Astrocyte of the cerebellum (primary cell): ENCODE measurements at places on chromosomes 2 and 18.
A peak's percentile ranks its signal among the peaks of the same experiment; 100 is the strongest.

DNA sequence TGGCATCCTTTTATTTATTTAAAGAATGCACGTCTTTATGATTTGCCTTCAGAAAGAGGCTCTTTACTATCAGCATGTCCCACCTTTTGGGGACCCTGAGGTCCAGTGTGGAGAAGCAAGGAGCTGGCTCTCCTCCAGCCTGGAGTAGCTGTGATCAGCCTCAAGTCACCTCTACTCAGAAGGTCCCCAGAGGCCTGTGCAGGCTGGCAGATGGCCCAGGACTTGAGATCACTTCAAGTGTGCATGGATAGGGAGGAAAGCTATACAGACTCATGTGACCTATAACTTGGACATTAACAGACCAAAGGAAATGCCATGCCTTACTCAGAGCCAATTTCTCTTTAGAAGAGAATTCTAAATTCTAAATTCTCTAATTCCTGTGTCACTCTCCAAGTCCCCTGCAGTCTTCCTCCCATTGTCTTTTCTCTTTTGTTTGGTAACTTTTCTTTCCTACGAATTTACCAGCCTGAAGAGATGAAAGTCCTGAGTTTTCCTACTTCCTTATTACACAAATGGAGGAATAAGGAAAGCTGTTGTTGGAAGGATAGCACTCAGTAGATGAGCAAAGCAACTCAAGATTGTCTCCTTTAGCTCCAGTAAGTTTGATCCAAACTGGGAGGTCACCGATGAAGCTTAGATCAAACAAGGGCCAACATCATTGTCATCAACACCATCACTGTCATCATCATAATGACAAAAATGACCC is 163.9 kb downstream of the GFPT1 start:
- no peak for DNase-seq

- peak; percentile 11 for DNase-seq
Measured at GRCh38 chr2:168002021-168002553, 245.3 kb downstream of the STK39 start.

DNA sequence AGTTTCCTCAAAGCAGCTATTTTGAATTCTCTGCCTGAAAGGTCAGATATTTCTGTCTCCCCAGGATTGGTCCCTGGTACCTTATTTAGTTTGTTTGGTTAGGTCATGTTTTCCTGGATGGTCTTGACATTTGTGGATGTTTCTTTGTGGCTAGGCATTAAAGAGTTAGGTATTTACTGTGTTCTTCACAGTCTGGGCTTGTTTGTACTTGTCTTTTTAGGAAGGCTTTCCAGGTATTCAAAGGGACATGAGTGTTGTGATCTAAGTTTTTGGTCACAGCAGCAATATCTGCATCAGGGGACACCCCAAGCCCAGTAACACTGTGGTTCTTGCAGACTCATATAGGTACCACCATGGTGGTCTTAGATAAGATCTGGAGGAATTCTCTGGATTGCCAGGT is 11.8 kb downstream of the MYO3B start:
- no peak for DNase-seq

DNA sequence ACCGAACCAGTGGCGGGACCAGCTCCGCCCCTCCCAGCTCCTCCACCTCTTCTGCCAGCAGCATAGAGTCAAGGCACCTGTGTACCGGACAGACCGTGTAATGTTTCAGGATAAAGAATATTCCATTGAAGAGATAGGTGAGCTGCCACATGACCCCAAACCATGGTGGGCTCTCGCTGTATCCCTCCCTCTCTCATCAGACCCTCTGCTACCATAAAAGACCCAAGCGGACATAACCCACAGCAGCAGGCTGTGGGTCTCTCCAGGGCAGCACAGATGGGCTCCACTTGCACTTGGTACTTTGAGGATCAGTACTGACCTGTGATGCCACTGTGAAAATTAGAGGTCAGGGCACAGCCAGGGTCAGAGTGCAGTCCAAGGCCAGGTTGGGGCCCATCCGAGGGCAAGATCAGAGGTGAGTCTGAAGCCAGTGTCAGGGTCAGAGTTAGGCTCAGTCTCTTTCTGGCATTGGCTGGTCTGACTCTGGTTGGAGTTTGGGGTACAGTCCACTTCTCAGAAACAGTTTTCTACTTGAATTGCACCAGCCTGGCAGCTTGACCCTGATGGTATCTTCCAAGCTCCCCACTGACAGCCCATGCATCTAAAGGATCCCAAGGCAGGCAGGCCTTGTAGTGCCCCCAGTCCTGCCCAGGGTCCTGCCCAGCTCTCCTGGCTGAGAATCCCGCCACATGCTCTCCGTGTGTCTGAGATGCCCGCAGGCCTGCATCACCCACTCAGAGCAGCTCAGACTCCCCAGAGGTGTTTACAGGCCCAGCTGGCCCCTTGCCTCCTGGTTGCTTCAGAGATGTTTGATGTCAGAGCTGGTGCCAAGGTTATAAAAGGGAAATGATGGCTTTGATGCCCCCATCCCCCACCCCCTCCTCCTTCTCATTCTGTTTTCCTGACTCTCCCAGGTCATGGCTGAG is 212.1 kb downstream of the DYSF start:
- DNase-seq = no peak

DNA sequence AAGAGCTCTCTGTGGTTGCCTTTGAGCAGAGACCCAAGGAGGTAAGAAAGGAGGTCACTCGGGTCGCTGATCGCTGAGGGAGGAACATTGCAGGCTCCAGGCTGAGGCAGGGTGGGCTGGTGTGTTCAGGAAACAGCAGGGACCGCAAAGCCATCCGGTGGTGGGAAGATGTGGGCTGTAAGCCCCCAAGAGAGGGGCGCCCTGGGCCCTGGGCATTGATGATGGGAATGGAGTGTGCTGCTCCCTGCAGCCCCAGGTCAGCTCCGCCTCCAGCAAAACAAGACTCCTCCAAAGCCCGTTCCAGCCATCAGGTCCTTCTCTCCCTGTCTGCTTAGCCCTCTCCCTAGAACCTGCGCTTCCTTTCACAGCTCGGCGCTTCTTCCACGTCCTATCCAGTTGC is 229.7 kb downstream of the KLHL29 start:
- DNase-seq = no peak

DNA sequence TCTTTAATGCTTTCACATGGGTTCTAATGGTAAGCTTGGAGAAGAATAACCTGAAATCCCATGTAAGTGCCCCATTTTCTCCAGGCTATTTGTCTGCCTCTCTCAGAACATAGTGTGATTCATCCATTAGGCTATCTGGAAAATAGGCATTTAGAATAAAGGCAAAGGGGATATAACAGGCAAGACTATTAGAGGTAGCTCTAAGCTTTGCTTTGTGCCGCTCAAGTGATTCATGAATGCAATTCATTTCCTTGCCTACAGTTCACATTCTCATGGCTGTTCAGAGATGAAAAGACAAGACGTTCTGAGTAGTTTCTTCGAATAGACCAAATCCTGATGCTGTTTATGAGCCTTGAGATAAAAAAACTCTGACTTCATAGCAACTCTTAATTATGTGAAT is 101.7 kb downstream of the ANKRD44 start:
- no peak for DNase-seq

- no peak for DNase-seq
Measured at GRCh38 chr2:154974041-154974440, 275.5 kb downstream of the KCNJ3 start.

DNA sequence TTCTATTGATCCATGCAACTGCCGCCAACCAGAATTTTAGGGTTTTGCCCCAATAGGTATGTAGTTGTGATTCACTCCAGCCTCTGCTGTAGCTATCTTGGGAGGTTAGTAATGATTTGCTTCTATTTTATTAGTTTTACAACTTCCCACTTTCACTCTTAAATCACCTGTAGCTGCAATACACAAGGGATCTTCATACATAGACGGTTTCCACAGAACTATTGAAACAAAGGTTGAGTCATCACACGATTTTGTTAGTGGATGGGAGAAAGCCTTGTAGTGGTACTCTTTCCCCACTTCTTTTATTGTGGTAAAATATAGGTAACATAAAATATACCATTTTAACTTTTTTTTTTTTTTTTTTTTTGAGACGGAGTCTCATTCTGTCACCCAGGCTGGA is 104.2 kb upstream of the SPRED2 start:
- DNase-seq = no peak

DNA sequence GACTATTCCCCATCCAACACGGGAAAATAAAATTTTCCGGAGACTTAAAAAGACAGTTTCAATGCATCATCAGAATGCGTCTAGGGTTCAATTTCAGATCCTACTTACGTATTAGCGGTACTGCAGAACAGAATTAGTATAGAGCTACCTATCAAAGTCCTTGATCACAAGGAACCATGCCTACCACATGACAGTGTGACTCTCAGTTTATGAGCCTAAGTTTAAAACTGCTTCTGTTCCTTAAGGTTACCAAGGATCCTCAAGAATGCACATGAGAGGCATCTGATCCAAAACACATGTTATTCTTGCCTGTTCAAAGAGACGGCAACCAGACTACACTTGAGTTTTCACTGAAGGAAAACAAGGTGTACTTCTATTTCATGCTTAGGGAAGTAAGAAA is 369.7 kb downstream of the EPHA4 start:
- no peak for DNase-seq

- DNase-seq = no peak
Measured at GRCh38 chr2:20398956-20399567, 47.8 kb upstream of the RHOB start.

DNA sequence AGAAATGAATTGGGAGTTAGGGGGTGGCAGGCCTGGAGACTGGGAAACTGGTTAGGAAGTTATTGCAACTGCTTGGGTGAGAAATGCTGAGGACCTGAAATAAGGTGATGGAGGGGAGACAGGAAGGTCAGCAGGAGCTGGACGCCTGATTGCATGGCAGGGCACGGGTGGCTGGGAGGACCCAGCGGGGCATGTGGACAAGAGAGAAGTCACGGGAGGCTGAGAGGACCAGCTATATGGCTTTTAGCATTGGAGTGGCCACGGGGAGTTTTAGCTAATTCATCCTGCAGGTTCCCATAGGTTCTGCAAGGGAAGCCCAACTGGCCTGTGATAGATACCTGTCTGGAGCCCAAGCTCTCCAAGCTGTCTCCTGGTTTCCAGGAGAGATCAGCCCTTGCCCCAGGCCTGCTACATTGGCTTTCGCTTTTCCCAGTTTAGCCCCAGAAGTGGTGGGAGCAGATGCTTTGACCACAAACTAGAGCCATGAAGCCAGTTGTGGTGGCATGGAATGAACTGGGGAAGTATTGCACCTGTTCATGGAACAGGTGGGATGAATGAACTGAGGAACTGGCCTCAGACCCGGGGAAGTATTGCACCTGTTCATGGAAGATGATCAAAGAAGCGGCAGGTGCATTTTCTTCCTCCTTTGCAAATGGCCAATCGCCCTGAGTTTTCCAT is 93.6 kb upstream of the TAF1B start:
- DNase-seq = no peak

DNA sequence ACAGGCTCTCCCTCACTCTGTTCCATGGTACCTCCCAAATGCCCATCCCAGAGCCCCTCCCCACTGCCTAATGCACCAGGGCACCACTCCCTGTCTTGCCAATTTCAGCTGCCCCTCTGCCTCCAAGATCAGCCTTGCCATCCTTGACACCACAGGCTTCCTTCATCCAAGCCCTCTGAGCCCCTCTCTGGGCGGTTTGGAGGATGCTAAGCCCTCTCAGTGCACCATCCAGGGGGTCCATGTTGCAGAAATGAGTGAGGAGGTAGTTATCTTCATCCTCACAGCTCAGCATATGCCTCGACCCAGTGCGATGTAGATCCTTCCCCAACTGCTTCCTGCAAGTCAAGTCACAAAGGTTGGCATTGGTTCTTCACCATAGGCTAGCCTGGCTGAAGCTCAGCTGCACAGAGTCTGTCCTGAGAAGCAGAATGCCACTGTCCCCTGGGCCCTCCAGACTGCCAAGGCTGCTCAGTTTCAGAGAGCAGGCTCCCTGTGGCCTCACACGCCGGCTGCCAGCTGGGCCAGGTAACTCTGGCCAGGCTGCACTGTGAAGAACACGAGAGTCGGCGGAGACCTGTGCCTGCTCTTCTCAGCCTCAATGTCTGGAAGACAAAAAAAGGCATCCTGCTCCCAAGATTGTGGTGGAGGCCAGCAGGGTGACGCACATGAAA is 9.9 kb upstream of the MAP3K2 start:
- DNase-seq = no peak

DNA sequence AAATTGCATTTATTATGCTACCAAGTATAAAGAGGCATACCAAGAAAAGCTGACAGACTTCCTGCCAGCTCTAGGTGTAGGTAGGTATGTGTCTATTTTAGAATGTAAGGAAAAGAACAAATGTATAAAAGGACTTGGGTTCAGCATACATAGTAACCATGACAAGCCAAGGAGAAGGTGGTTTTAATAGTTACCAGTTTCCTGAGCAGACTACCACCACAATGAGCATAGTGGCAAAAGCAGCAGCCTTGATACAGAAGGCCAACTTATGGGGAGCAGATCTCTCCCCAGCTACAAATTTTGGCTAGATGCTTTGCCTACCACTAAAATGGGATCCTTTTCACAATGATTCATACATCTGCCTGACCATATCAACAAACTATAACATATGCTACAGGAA is 34.5 kb downstream of the METTL8 start:
- DNase-seq = no peak

DNA sequence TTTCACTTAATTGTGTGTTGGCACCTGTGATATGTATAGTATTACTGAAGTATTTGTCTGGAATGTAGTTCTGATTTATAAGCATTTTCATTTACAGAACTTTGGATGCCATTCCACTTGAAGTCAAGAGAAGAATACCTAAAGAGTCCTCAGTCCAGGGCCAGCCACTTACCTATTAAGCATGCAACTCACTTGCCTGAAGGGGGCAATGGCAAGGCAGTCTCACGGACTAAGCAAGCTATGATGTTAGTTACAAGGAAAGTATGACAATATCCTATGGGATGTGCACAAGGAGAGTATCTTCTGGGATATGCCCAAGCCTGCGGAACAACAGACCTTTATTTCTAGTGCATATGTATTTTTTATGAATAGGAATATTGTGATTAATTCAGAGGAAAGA is 369.4 kb upstream of the GCFC2 start:
- no peak for DNase-seq

DNA sequence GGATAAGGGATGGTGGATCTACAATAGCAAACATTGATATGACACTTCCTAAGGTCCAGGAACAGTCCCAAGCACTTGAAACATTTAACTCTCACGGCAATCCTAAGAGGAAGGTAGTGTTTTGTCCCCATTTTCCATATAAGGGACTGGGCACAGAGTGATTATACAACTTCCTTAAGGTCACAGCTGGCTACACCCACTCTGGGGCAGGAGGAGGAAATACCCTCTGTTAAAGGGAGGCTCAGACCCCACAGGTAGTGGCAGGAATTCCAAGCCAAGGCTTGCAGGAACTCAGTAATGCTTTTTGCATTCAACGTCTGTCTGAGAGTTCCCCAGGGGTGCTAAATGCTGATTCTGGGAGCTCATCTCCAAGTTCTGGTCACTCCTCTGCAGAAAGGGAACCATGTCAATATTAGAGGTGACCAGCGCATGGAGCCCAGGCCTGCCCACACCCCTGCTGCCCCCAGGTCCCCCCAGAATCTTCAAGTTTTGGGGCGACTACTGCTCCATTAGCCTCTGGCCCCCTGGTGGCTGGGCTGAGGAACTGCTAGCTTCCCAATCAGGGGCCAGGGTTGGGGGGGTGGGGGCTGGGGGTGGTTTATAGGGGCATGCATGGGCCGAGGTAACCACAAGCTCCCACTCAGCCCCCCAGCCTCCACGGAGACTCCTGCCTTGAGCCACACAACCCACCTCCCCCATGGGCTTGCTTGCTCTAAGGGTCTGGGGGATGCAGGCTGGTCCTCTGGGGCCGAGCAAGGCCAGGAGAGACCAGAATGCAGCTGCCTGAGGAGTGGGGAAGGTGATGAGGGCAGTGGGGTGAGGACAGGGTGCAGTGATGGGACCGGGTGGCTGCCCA is 11.1 kb downstream of the OBSL1 start:
- DNase-seq = no peak
